Activated CD4-positive, alpha-beta T cell treated with anti-CD3 and anti-CD28 coated beads, Interleukin-2, Interleukin-4, amounts not matched to agents 100 ng/mL and 50 ng/mL, durations not matched to agents 16 hours and 8 hours (primary cell): ENCODE measurements at places on chromosomes 16 and 17.

GRCh38 chr17:69175625-69176456 is 34.1 kb upstream of the ABCA6 start:
- no peak for DNase-seq

- no peak for DNase-seq
Observed at GRCh38 chr17:12566291-12566690, 99.4 kb upstream of the MYOCD start.

DNA sequence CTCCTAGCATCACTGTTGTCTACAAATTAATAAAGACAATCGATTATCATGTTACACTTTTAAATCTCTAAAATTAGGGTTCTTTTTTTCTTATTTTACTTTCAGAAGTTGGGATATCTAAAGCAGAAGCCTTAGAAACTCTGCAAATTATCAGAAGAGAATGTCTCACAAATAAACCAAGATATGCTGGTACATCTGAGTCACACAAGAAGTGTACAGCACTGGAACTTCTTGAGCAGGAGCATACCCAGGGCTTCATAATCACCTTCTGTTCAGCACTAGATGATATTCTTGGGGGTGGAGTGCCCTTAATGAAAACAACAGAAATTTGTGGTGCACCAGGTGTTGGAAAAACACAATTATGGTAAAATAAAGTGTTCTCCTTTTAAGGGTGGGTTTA is 2.4 kb downstream of the RAD51C start:
- DNase-seq: no peak

DNA sequence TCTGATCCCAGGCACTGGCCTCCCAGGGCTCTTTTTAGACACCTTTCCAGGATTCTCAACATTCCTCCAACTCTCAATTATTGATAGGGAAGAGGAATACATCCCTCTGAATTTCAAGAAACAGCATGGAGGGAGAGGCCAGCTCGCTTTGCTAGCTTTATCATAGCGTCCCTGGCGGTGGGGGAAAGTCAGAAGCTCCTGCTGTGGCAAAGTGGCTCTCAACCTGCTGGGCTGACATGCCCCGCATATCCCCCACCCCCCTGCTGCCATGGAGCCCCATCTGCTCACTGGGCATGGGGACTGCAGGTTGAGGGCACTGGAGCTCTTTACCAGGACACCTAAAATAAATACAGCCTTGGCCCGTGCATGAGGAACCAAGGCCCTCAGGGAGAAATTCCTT is 140.3 kb downstream of the SLC39A11 start:
- no peak for DNase-seq

- no peak for DNase-seq
Observed at GRCh38 chr16:87173294-87173893, 143.8 kb downstream of the C16orf95 start.

GRCh38 chr17:6492892-6493674 is 48.8 kb downstream of the PIMREG start:
- DNase-seq: no peak

- DNase-seq: no peak
Observed at GRCh38 chr16:74252329-74252728, 44.3 kb upstream of the PSMD7 start.

GRCh38 chr17:59844884-59845594 is 47.7 kb downstream of the TUBD1 start:
- no peak for DNase-seq
